ENCODE measurements at places on chromosomes 13 and 19.

- no peak for DNase-seq
Observed at GRCh38 chr13:107375701-107376340, 807.9 kb upstream of the ARGLU1 start.

GRCh38 chr19:16445238-16446107, 26.3 kb downstream of the EPS15L1 start:
- DNase-seq = no peak

- DNase-seq = no peak
Observed at GRCh38 chr19:29678484-29679106, 13.3 kb downstream of the PLEKHF1 start.

GRCh38 chr13:78592584-78592983, 10.8 kb downstream of the POU4F1 start:
- no peak for DNase-seq

GRCh38 chr19:7000816-7001215, 20.4 kb downstream of the MBD3L2B start:
- DNase-seq = no peak

- no peak for DNase-seq
Observed at GRCh38 chr19:12946731-12947496, 1.3 kb downstream of the RAD23A start.

- no peak for DNase-seq
Observed at GRCh38 chr13:72960114-72960513, 98.7 kb upstream of the KLF5 start.

DNA sequence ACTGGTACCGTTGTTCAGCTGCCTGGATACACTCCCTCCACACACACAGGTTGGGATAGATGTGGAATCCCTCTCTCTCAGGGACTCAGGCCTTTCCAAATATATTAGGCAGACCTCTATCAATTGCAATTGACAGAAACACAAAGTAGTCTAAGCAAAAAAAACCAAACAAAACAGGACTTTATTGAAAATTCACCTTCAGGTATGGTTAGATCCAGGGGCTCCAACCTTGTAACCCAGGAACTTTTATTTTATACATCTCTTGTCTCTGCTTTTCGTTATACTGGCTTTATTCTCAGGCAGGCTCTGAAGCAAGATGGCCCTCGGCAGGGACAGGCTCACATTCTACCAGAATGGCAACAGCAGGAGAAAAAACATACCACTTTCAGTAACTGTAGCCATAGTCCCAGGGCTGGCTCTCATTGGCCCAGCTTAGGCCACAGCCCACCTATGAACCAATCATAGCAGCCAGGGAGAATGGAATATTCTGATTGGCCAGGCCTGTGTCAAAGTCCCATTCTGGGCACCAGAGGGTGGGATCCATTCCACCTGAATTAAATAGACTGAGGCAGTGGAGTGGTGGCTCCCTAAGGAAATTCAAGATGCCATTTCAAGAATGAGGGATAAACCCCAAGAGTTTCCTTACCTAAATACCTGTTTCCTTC, 13.1 kb upstream of the CEACAM19 start:
- DNase-seq = no peak

GRCh38 chr19:16586991-16587832, 15.0 kb upstream of the SLC35E1 start:
- DNase-seq = peak; percentile 78

DNA sequence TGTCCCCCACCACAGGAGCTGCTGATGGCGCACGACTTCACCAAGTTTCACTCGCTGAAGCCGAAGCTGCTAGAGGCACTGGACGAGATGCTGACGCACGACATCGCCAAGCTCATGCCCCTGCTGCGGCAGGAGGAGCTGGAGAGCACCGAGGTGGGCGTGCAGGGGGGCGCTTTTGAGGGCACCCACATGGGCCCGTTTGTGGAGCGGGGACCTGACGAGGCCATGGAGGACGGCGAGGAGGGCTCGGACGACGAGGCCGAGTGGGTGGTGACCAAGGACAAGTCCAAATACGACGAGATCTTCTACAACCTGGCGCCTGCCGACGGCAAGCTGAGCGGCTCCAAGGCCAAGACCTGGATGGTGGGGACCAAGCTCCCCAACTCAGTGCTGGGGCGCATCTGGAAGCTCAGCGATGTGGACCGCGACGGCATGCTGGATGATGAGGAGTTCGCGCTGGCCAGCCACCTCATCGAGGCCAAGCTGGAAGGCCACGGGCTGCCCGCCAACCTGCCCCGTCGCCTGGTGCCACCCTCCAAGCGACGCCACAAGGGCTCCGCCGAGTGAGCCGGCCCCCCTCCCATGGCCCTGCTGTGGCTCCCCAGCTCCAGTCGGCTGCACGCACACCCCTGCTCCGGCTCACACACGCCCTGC, 4.4 kb upstream of the NOP53 start:
- no peak for DNase-seq

DNA sequence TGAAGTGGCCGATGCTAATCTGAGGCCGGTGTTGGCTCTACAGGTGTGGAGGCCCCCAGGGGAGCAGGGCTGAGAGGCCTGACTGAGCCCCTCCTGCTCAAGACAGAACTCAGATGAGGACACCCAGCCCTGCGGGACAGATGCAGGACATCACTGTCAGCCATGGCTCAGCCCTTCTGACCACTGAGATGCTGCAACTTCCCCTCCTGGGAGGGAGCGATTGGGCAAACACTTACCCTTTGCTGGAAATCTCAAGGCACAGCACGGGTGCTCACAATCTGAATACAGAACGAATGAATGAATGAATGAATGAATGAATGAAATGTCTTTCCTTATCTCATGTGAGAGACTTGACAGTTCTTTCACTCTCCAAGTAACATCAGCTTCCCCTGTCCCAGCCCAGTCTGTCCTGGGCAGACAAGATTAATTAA, 3.5 kb upstream of the SIGLEC7 start:
- no peak for DNase-seq

DNA sequence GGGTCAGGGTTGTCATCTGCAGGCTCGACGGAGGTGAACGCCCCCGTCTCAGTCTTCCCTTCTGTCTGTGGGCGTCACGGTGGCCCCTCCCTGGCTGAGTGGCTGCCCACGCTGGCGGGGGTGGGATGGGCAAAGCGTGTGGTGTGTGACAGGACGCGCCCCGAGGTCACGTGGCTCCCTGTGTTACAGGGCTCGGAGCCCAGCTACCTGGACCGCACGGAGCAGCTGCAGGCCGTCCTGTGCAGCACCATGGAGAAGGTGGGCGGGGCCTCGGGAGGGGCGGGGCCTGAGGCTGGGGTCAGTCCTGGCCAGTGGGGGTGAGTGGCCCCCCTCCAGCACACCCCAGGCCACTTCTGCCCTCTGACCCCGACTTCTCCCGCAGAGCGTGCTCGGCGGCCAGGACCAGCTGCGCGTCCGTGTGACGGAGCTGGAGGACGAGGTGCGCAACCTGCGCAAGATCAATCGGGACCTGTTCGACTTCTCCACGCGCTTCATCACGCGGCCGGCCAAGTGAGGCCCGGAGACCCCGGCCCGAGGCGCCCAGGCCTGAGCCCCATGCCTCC, 6.3 kb upstream of the GRIN3B start:
- DNase-seq = no peak

DNA sequence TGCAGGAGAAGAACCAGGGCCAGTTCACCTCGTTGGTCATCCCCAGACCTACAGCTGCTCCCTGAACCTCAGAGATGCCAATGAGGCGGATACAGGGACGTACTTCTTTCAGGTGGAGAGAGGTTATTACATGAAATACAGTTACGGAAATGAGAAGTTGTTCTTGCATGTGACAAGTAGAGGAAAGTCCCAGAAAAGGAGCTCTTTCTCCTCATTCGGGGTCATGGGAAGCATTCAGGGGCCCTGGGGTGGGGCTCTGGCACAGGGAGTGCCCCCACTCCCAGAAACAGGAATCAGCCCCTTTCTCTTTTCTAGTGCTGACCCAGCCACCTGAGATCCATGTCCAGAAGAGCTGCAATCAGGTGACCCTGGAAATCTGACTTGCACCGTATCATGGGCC, 4.5 kb upstream of the SIGLEC9 start:
- no peak for DNase-seq

- DNase-seq = no peak
Observed at GRCh38 chr13:70090036-70090723, 17.4 kb upstream of the ATXN8OS start.

GRCh38 chr13:74132776-74133656, 1.2 kb downstream of the KLF12 start:
- DNase-seq = peak; percentile 36

DNA sequence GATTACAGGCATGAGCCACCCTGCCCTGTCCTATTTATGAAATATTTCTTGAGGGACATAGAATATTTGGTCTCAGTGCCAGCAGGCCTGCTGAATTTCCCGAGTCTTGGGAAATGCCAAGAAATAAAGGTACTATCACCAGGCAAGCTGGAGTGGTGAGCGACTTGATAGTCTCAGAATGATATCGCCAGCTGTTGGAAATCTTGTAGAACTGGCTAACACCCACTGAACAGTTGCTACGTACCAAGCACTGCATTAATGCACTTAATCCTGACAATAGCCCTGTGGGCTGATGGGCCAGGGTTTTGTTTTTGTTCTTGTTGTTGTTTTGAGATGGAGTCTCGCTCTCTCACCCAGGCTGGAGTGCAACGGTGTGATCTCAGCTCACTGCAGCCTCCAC, 42.2 kb upstream of the MRI1 start:
- DNase-seq = no peak

DNA sequence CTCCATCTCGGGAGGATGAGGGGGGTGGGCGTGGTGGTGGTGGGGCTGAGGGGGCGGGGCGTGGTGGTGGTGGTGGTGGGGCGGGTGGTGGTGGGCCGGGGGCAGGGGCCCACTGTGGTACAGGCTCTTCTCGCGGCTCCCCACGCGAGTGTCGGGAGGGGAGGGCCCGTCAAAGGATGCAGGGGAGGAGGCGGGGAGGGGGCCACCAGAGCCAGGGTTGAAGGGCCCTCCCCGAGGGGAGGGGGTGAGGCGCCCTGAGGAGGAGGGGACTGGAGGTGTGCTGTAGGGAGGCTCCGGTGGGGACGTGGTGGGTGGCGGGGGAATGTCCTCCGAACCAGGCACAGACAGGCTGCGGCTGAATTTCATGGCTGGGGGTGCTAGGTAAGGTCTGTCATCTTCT, 19.6 kb downstream of the C19orf81 start:
- DNase-seq = no peak

DNA sequence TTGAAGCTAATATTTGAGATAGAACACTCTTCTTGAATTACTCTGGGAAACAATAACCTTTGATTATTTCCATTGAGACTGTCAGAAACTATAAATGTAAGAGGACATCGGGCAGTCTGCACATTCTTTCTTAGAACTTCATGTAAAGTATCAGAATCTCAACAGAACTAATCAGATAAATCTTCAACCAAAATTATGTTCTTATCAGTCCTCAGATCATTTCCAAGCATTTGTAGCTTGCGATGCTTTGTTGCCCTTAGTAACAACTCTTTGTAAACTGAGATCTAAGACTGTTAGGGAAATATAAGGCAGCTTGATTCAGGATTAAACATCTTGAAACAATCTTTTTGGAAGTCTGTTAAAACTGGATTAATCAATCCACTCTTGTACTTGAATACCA, 70.3 kb downstream of the FNDC3A start:
- no peak for DNase-seq

DNA sequence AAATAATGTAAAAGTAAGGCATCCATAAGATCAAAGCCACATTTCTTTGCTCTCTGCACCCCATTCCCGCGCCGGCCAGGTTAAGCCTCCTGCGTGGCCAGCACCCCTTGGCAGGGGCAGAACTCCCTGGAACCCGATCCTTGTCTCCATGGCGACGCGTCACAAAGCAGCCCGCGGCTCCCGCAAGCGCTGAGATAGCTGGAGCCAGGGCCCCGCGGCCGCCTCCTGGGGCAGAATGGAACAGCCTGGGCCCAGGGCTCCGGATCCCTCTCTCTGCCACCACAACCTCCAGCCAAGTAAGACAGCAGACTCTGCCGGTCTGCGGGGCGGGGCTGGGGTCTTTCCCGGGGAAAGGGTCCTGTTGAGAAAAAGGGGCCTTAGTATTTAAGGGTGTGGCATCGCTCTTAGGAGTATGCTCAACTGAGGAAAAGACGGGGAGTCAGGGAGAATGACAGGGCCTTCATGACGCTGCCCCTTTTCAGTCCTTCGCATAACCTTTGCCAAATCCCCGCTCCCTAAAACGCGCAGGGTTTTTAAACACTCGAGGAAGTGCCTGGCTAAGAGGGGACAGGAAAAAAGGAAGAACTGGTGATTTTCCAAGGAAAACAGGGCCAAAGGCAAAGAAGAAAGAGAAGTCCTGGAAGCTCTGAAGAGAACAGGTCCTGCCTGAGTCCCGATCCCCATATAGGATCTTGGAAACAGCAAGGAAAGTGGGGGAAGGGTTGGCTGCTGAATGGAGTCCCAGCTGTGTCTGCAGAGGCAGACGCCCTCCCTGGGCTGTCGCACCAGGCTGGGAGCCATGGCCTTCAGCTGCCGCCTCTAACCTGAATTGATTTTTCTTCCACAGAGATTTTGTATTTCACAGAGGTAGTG, at the start of gene TEX26:
Gene TEX26, plus strand, starts transcription at position 176 of the 873 bp plus-strand sequence. Its CDS starts 60 bp downstream, at position 236.
- DNase-seq = no peak

DNA sequence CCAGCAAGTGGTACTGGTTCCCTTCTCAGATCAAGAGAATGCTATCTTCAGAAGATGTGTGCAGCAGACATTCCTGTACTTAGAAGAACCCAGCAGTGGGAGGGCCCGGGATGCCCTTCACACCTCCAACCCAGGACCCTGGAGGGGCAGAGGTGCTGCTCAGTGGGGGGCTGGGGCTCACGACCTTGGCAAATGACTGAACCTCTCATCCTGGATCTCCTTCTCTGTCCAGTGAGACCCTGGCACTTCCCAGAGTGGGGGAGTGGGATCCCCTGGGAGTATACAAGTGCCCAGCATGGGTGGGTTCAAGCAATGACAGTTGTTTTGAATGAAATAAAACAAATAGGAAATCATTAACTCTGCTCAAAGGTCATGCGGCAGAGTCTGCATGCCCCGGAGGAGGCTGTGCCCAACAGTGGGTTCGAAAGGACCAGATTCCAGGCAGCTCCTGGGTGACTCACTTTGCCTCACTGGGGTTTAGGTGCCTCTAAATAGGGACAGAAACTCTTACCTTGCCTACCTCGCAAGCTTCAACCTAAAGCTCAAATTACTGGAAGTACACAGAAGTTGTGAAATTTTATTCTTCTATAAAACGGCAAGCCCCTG, 26.9 kb downstream of the GGACT start:
- DNase-seq = no peak

DNA sequence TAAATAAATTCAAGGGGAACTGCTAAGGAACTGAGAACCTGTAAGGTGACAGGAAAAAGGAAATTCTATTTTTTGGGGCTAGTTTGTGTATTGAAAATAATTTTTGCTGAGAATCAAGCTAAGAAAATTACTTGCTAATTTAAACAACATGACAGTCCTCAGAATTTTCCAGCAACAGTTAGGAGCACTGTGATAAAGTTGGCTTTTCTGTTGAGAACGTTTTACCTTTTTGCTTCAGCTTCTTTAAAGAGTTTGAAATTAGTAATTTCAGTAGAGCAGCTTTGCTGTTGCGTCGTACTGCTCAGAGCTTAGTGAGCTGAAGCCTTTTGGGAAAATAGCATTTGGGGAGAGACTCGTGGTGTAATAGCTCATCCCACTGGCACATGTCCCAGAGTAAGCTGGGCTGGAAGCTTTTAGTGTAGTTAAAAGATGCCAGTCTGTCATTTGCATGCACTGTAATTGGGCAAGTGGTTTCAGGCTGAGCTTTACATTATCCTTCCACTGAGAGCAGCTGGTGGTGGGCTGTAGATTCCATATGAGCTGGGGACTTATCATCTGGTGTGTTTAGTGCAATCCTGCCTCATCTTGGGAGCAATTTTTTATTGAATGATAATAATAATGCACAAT, 69.8 kb downstream of the LRCH1 start:
- DNase-seq = no peak

- no peak for DNase-seq
Observed at GRCh38 chr13:41203810-41204209, 9.4 kb upstream of the KBTBD7 start.

GRCh38 chr13:102589301-102589822, 7.4 kb upstream of the TPP2 start:
- DNase-seq = no peak

GRCh38 chr13:73111331-73111730, 52.5 kb downstream of the KLF5 start:
- DNase-seq = no peak

Data from activated CD4-positive, alpha-beta T cell treated with anti-CD3 and anti-CD28 coated beads, Interleukin-10, Interleukin-2, amounts not matched to agents 100 ng/mL and 50 ng/mL, durations not matched to agents 16 hours and 8 hours (primary cell).